Right cardiac atrium (tissue), 5 donors: ENCODE measurements at places on chromosomes 6 and 20. TPM values are rescaled to one million over a fixed set of nuclear protein-coding genes. Genes with fewer than 3 reads are reported as not detected.

The THEMIS gene
- total RNA-seq: 0.60 TPM

The ULBP3 gene
- 1.5 TPM for total RNA-seq

The RIPOR3 gene
- 2.4 TPM for total RNA-seq

GRCh38 chr6:142823256-142823902, 121.6 kb downstream of the HIVEP2 start:
- DNase-seq: no peak

DNA sequence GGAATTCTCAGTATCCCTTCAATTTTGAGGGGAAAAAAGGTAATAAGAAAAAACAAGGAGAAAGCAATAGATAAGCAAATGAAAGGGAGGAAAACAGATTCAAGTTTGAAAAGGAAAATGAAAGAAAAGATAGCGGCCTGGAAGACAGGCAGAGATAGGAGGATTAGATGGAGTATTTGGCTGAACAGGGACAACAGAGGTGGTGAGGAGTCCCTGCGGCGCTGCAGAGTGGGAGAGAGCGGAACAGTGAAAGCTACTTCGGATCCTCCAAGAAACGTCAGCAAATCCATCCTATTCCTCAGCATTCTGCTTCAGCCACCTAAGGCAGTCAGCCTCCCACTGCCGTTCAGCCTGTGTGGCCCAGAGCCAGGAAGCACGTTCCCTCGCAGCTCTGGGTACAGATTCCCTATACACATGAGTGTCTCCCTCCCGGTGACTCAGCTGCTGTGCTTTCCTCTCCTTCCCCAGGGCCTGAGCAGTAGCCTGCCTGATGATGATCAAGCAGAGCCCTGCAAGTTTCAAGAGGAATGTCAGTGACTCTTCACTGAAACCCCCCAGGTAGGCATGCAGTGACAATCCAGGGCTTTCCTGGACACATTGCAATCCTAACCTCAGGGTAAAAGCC, 43.4 kb upstream of the CDYL start:
- DNase-seq: peak; percentile 51

The FABP7 gene
- total RNA-seq: 0.51 TPM

DNA sequence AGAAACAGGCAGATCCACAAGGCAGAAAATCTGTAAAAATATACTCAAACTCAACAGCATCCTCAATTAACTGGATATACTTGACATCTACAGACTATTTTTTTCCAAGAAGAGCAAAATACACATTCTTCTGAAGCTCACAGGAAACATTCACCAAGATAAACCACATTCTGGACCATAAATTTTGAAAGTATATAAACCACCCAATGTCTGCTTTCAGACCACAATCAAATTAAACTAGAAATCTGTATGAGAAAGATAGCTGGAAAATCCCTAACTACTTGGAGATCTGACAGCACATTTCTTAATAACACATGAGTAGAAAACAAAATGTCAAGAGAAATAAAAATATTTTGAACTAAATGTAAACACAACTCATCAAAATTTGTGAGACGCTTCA, 195.5 kb downstream of the ERMARD start:
- no peak for DNase-seq

- DNase-seq: no peak
Measured at GRCh38 chr6:111626441-111626840, 20.8 kb upstream of the TRAF3IP2 start.

DNA sequence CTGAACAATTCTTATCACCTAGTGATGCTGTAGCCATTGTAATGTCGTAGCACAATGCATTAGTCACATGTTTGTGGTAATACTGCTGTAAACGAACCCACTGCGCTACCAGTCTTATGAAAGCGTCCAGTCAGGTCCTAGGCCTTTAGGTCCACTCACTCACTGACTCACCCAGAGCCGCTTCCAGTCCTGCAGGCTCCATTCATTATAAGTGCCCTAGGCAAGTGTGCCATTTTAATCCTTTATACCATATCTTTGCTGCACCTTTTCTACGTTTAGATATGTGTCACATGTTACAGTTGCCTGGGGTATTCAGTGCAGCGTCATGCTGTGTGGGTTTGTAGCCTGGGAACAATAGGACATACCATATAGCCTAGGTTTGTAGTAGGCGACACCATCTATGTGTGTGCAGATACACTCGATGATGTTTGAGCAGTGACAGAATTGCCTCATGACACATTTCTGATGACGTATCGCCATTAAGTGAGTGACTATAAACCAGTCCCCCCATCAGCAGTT, 15.4 kb downstream of the IGF2R start:
- no peak for DNase-seq

- DNase-seq: no peak
Measured at GRCh38 chr20:59308493-59309201, 8.2 kb downstream of the EDN3 start.

- no peak for DNase-seq
Measured at GRCh38 chr6:19691465-19692167, 145.6 kb upstream of the ID4 start.

The C6orf132 gene
- total RNA-seq: 1.3 TPM

- DNase-seq: no peak
Measured at GRCh38 chr6:56079751-56080540, 167.4 kb downstream of the COL21A1 start.

- no peak for DNase-seq
Measured at GRCh38 chr6:37735722-37736121, 38.0 kb upstream of the MDGA1 start.

GRCh38 chr6:87074101-87074621, 20.7 kb downstream of the CGA start:
- DNase-seq: peak; percentile 77

The PTPRK gene
- 42.7 TPM for total RNA-seq

- no peak for DNase-seq
Measured at GRCh38 chr6:39911513-39912125, 22.6 kb downstream of the MOCS1 start.

The SAPCD1 gene
- not detected for total RNA-seq

The GSTA3 gene
- total RNA-seq: not detected

- DNase-seq: no peak
Measured at GRCh38 chr6:85418059-85418458, 31.8 kb upstream of the NT5E start.

- DNase-seq: no peak
Measured at GRCh38 chr6:57069228-57069627, 20.8 kb upstream of the ZNF451 start.

- DNase-seq: no peak
Measured at GRCh38 chr6:50922579-50923525, 104.2 kb downstream of the TFAP2B start.

- DNase-seq: no peak
Measured at GRCh38 chr20:57738484-57738883, 28.7 kb upstream of the PMEPA1 start.

DNA sequence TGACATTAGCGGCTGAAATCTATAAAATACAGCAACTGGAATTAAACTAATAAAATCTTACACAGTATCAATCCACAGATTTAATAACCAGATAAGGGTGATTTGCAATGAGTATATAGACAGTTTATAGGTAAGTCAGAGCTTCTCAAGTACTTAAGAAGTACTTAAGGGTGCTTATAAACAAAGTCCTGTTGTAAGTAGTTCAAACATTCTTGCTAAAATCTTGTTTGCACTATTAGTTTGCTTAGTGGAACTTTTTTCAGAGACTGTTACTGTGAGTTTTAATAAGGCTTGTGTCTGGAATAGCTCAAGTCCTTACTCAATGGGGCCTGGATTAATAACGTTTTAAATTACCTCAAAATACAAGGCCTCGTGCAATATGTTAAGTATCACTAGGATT, 240.5 kb downstream of the GMDS start:
- no peak for DNase-seq

GRCh38 chr6:170281331-170282292, 9.3 kb downstream of the DLL1 start:
- no peak for DNase-seq

DNA sequence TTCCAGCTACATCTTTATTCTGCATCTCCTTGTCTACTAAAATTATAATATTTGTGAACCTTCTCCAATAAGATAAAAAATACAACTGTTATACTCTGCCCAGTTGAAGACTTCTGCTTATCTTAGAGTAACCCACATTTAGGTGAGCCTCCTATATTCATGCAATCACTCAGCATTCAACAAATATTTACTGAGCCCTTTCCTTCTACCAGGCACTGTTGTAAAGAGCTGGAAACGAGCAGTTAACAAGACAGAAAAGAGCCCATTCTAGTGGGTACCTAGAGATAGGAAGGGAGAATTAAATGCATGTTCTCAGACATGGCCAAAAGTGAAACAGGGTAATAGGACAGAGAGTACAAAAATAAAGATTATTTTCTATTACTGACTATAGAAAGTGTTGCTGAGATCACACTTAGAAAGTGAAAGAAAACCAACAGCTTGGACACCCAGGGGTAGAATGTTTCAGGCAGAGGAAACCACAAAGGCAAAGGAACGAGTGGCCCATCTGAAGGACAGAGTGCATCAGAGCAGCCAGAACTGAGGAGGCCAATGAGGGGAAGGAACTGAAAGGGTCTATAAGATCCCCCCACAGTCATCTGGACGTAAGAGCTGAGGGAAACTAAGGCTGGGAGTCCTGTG, 50.8 kb upstream of the SMLR1 start:
- no peak for DNase-seq

The CLPSL1 gene
- total RNA-seq: not detected

- DNase-seq: no peak
Measured at GRCh38 chr20:2230726-2231488, 64.9 kb upstream of the TGM3 start.

DNA sequence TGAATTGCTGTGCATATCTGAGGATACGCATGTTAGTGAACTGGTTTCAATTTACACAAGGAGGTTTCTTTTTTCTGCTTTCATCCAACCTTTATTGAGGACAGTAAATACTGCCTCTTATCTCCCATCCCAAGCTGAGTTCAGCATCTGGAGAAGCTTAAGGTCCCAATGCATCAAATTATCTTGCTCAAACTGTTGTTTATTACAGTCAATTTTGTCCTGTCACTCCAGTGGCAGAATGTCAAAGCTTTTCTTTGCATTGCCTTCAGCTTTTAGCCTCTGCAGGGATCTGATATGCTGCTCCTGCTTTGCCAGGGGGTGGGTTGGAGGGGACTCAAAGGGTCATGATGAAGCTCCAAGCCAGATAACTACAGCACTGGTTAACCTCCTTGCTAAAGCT, 435.4 kb upstream of the SOX4 start:
- no peak for DNase-seq

GRCh38 chr6:15586503-15586902, 76.3 kb downstream of the DTNBP1 start:
- DNase-seq: no peak

- no peak for DNase-seq
Measured at GRCh38 chr20:45064812-45065211, 36.1 kb downstream of the KCNS1 start.

GRCh38 chr6:170139531-170139930, 151.3 kb downstream of the DLL1 start:
- DNase-seq: peak; percentile 32

DNA sequence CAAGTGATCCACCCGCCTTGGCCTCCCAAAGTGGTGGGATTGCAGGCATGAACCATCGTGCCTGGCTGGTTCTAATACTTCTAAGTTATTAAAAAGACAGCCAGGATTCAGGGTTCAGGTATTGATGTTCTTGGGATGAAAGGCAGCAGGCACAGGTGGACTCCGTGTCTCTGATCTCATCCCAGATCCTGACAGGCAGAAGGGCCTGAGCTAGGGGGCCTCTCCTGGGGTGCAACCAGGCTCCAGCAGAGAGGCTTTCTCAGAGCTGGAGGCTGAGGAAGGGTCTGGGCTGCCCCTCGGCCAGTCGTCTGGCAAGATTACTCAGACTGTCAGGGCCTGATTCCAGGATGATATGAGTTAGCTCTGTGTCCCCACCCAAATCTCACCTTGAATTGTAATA, 106.3 kb downstream of the SCML4 start:
- no peak for DNase-seq

DNA sequence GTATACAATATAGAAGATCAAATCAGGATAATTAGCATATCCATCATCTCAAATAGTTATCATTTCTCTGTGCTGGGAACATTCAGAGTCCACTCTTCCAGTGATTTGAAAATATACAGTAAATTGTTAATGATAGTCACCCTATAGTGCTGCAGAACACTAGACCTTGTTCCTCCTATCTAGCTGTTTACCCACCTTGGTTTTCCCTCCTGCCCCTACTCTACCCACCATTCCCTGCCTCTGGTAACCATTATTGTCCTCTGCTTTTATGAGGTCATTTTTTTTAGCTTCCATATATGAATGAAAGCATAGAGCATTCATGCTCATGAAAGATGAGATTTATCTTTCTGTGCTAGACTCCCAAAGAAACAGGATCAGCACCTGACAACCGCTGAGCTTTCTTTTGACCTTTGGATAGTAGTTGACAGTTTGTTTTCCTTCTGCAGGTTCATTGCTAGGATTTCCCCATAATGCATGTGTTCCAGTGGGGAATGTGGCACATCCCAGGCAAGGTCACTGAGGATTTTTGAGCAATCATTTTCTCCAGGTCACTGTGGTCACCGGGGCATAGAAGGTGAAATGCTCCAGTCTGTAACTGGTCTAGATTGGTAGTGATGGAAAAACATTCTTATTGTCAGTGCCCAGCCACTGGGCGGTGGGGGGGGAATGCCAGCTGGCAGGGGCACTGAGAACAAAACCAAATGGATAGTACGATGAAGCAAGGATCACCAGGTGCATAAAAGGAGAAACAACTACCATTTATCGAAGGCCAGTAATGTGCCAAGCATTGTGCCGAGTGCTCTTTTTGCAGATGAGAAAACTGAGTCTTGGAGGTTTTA, 33.6 kb upstream of the BCAS1 start:
- no peak for DNase-seq

DNA sequence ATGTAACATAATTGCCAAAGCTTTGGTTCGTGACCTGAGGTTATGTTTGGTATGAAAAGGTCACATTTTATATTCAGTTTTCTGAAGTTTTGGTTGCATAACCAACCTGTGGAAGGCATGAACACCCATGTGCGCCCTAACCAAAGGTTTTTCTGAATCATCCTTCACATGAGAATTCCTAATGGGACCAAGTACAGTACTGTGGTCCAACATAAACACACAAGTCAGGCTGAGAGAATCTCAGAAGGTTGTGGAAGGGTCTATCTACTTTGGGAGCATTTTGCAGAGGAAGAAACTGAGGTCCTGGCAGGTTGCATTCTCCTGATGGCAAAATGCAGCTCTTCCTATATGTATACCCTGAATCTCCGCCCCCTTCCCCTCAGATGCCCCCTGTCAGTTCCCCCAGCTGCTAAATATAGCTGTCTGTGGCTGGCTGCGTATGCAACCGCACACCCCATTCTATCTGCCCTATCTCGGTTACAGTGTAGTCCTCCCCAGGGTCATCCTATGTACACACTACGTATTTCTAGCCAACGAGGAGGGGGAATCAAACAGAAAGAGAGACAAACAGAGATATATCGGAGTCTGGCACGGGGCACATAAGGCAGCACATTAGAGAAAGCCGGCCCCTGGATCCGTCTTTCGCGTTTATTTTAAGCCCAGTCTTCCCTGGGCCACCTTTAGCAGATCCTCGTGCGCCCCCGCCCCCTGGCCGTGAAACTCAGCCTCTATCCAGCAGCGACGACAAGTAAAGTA, 547 bp upstream of the ESR1 start:
- DNase-seq: no peak

- DNase-seq: no peak
Measured at GRCh38 chr6:10453596-10453995, 38.7 kb upstream of the TFAP2A start.

The CAGE1 gene
- 0.17 TPM for total RNA-seq

The LPIN3 gene
- total RNA-seq: 14.8 TPM

The CTAGE9 gene
- total RNA-seq: not detected

The GSS gene
- 23.6 TPM for total RNA-seq

GRCh38 chr6:8905757-8906156, 470.4 kb upstream of the SLC35B3 start:
- DNase-seq: no peak

GRCh38 chr6:184161-184700, 108.1 kb upstream of the DUSP22 start:
- no peak for DNase-seq
